ENCODE measurements at places on chromosomes 16 and 17. TPM values are rescaled to one million over a fixed set of nuclear protein-coding genes. Genes with fewer than 3 reads are reported as not detected.
A peak's percentile ranks its signal among the peaks of the same experiment; 100 is the strongest.

GRCh38 chr16:30745082-30745481 lies 3.1 kb upstream of the PHKG2 start:
- no peak for DNase-seq

GRCh38 chr17:29032857-29033197 lies 10.1 kb upstream of the PIPOX start:
- DNase-seq: no peak

DNA sequence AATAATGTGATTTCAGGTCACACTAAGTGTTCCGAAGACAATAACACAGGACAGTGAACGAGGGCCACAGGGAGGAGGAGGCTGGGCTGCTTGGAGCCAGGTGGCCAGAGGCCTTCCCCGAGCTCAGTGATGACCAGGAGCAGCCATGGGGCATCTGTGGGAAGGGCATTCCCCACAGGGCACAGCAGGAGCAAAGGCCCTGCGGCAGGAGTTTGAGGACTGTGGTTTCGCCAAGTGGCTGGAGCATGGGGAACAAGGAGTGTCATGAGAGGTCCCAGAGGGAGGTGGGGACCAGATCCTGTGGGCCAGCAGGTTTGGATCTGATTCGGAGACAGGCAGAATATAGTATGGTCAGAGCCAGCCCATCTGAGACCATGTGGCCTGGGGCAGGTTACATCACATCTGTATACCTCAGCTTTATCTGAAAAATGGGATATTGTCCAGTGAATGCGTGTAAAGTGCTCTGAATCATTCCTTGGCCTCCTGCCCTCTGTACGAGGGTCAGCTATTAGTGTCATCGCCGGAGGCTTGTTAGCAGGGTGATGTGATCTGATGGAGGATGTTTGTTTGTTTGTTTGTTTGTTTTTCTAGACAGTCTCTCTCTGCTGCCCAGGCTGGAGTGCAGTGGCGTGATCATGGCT lies 176.8 kb downstream of the KATNIP start:
- DNase-seq: no peak

Gene DOK4
- 36.8 TPM for polyA plus RNA-seq

Gene CRYM
- polyA plus RNA-seq: 10.0 TPM

DNA sequence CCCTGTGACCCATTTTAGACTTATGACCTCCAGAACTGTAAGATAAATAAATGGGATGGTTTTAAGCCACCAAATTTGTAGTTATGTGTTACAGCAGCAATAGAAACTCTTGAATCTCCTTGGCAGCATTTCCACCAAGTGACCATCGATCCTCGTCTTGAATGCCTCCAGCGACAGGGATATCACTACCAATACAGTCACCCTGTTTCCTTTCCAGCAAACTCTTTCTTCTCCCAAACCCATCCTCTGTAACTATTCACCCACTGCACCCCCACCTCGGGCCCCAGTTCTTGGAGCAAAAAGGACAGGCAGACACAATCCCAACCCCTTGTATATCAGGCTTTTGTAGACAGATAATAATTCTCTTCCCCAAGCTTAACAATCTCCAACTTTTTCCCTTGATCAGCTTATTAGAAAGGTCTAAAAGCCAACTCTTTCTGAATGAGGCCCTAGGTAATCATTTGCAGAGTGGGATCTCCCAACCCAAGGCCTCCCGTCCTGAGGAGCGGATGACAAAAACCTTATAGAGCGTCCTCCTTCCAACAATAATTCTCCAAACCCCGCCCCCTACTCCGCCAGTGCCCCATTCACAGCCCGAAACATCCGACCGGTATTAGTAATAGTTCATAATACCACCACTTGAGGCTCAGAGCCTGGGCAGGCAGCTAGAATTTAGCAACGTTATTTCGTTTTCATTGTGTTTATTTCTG lies 14.7 kb upstream of the PLLP start:
- no peak for DNase-seq

Gene USP43
- polyA plus RNA-seq: 6.7 TPM

Gene CCL5
- 1.9 TPM for polyA plus RNA-seq

Gene TMEM94
- 96.7 TPM for polyA plus RNA-seq

DNA sequence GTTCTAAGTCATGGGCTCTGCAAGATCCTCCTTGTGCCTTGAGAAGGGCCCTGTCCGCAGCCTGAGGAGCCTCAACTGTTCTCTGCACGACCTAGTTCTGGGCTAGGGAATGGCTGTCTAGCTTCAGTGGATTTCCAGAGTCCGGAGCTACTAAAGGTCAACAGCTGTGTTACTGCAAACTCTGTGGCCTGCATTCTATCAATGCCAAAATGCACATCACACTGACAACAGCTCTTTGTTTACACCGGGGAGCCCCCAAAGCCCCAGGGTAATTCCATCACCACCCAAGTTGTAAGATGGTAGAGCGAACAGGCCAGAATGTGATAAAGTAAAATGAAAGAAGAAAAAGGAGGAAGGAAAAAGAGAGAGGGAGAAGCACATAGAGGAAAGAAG lies 610.2 kb downstream of the MAF start:
- no peak for DNase-seq

Gene ASIC2
- polyA plus RNA-seq: 3.6 TPM

DNA sequence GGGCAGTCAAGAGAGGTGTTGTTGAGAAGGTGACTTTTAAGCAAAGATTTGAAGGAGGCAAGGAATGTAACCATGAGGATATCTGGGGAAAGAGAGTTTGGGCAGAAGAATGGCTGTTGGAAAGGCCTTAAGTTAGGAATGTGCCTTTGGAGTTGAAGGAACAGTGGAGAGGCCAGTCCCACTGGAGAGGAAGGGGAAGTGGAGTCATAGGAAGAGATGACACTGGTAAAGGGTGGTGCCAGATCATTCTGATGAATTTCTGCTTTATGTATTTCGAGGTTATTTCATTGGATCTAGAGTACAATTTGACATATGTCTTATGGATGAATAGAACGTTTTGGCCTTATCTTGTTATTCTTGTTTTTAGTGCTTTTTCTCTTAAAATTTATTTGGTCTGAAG lies 93.5 kb downstream of the WWP2 start:
- no peak for DNase-seq

GRCh38 chr16:84822990-84823389 lies 3.2 kb downstream of the CRISPLD2 start:
- no peak for DNase-seq

GRCh38 chr17:57578608-57579225 lies 166.4 kb downstream of the CCDC182 start:
- DNase-seq: no peak

Gene ATP2A1
- 4.9 TPM for polyA plus RNA-seq

Gene NLRC5
- polyA plus RNA-seq: 2.6 TPM

DNA sequence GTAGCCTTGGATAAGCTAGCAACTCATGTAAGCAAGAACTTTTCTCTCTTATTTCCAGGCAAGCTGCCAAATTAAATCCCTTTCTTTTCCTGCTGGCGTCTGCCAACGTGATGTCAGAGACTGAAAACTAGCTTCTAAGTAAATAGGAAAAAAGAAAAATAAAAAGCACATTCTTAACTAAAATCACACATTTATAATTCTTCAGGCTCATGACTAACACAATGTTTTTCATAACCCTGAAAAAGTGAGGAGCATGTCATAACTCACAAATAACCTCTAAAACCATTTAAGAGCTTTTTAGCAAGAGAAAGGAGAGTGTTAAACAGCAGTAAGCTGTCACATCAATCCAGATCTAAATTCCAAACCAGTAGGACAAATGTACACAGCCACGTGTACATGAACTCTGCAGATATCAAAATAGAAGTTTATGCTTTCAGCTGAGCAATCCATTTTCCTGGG lies 110.0 kb downstream of the N4BP1 start:
- DNase-seq: peak; percentile 78

- DNase-seq: no peak
Observed at GRCh38 chr16:10820546-10820945, 2.0 kb upstream of the TVP23A start.

Gene TBC1D3
- not detected for polyA plus RNA-seq

DNA sequence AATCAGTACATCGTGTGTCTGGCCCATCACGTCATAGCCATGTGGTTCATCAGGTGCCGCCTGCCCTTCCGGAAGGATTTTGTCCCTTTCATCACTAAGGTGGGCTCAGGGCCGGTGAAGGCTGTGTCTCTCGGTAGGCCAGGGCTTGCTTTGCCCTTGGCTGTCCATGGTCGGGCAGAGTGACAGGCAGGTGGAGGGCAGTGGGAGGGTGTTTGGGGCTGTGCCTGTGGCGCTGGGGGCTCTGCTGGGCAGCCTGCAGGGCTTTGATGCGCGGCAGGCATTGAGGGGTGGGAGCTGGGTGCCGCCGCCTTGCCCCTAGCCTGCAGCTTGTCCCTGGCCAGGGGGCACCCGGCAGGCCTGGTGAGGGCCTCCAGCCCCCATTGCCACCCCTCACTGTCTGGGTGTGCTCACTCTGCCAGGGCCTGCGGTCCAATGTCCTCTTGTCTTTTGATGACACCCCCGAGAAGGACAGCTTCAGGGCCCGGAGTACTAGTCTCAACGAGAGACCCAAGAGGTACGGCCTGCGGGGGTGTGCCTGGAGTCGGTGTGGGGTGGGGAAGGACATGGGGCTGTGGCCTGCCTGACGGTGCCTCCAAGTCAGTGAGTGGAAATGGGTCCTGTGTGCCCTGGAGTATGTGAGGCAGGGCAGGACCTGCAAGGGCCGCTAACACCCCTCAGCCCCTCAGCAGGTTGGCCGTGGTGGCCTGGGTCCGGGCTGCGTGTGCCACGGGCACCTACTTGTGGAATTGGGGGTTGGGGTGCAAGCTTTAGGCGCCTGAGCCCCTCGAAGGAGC lies 28.5 kb downstream of the TSC2 start:
- no peak for DNase-seq

DNA sequence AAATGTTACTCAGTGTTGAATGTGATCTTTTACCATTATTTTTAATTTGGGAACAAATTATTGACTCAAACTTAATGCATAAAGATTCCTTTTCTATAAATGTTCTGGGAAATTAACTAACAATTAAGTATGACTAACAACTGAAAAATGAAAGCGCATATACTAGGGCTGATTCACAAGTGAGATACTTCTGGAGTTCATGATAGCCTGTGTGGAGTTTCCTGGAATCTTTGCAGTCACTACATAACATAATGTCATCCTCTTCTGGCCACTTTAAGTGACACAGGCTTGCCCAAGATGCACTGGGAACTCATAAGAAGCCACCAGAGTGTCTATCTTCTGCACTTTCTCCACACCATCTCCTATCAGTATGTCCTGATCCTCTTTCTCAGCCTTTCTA lies 450.3 kb upstream of the CDH11 start:
- no peak for DNase-seq

Gene KRTAP9-8
- not detected for polyA plus RNA-seq

DNA sequence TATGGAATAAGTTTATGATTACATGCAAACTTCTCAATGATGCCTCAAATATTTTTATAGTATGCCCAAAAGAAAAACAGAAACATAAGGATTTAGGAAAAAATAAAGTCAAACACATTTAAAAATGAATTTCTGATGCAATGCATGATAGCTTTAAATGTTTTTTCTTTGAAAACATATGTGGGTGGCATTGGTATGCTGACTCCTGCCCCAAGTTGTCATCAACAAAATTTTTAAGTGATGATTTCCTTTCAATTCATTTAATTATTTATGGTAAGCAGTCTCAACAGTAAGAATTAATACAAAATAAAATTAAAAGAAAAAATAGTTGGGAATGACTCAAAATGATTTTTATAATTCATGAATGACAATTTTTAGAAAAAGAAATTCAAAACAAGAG lies 104.9 kb downstream of the CEP112 start:
- DNase-seq: no peak

GRCh38 chr16:68756239-68756915 lies 19.3 kb downstream of the CDH1 start:
- no peak for DNase-seq

Gene RGS11
- polyA plus RNA-seq: 2.2 TPM
